ENCODE measurements at places on chromosomes 1 and 21.

GRCh38 chr1:19210772-19211549 lies 895 bp upstream of the UBR4 start:
- DNase-seq, result no peak

DNA sequence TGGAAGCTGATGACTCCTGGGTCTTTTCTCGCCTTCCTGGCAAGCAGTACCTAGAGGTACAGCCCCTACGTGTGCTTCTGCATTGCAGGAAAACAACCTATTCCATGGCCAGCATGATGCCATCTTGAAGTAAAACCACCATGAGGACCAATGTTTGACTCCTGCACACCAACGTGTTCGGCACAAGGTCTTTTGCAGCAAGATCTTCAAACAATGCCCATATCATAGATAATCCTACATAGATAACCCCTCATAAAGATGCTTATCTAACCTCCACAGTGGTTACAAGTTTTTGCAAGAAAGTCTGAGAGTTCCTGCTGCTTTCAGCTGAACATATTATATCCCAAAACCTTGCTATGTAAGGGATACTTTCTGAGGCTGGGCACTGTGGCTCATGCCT lies 141.1 kb upstream of the MAP1LC3C start:
- no peak for DNase-seq

GRCh38 chr21:44533891-44534627 lies 5.9 kb downstream of the KRTAP10-1 start:
- no peak for DNase-seq

- DNase-seq, result no peak
Measured at GRCh38 chr1:67213164-67213563, 46.9 kb downstream of the IL23R start.

GRCh38 chr1:52759908-52760307 lies 33.7 kb downstream of the ZYG11B start:
- DNase-seq, result no peak

Data from CD4-positive, alpha-beta T cell (primary cell).